ENCODE measurements at places on chromosomes 5 and 9. TPM values are rescaled to one million over a fixed set of nuclear protein-coding genes. Genes with fewer than 3 reads are reported as not detected.

Gene DIAPH1
- total RNA-seq, result 220 TPM

Gene KIAA0825
- 1.0 TPM for total RNA-seq

Gene WDR41
- total RNA-seq, result 41.0 TPM

Gene LURAP1L
- not detected for total RNA-seq

Gene CACNA1B
- not detected for total RNA-seq

Gene SLC34A1
- not detected for total RNA-seq

Gene MEIKIN
- not detected for total RNA-seq
